ENCODE measurements at places on chromosomes 3 and 15. TPM values are rescaled to one million over a fixed set of nuclear protein-coding genes. Genes with fewer than 3 reads are reported as not detected.

DNA sequence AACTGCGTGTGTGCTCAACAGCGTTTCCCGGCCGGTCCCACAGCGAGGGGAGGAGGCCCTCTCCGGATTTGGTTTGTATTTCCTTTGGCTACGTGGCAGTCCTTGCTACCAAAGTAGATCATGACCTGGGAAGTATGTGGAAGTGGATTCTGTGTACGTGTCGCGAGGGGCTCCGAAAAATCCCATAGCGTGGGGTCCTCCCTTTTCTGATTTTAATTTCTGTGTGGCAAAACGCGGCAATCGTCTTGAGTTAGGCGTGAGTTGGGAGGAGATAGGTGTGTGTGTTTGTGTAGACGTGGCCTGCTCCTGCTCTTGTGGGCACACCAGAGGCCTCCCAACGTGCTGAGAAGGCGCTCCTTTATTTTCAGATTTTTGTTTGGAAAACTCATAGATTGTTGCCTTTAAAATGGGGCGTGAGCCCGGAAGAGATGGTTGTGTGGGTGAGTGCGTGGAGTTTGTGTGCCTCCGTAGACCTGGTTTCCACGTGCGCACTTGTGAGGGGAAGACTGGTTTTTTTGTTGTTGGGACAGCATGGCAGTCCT is 1.2 kb downstream of the TRIM71 start:
- no peak for DNase-seq

- no peak for DNase-seq
These were observed 18.3 kb upstream of the RPL29 start for GRCh38 chr3:52013802-52014598.

DNA sequence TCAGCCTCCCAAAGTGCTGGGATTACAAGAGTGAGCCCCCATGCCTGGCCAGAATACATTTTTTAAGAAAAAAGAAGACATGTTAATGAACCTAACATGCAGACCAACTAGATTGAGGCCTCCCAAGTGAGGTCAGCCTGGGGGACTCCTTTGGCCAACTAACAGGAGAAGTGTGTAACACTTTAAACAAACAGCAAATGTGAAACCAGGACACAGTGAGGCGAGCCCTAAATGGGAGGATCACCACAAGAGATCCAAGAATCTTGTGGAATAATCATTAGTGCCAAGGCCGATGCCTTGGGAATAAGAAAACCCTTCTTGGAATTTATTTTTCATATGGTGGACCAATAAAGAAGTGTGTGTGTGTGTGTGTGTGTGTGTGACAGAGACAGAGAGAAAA is 73.9 kb downstream of the ATP10A start:
- DNase-seq: no peak

DNA sequence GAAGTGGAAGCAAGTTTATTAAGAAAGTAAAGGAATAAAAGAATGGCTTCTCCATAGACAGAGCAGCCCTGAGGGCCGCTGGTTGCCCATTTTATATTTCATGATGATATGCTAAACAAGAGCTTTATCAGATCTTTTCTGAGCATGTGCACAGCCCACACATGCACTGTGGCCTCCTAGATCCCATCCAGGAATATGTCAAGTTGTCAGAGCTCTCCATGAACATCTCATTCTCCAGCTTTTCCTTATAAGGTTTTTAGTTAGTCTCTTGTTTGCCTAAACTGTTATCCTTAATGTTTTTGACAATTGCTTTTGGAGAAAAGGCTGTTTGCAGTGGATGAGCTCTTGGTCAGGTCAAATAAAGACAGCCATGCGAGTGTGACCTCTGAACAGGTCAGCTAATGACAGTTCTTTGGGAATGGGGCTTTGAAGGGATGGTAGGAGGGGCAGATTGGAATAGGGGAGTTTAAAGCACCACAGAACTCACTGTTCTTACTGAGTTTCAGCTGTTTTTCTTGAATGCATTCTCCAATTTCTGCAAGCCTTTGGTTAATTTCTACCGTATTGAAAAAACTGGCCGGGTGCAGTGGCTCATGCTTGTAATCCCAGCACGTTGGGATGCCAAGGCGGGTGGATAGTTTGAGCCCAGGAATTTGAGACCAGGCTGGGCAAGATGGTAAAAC is 69.4 kb upstream of the CRTC3 start:
- DNase-seq: no peak

DNA sequence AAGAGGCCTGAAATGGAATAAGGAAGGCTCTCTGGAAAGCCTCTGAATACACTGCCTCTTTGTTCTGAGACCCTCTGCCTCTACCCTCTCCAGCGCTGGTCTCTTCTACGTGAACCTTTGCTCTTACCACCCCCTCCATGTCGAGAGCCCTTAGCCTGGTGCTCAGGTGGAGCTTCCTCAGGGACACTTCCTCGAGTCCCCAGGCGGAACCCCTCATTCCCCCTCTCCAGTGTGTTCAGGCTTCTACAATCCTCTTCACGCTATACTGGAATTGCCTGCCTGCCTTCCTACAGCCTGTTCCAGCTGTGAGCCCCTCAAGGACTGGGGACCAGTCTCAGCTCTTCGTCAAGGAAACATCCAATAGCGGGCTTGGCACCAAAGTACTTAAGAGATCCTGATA is 7.4 kb downstream of the STIMATE start:
- DNase-seq: no peak

DNA sequence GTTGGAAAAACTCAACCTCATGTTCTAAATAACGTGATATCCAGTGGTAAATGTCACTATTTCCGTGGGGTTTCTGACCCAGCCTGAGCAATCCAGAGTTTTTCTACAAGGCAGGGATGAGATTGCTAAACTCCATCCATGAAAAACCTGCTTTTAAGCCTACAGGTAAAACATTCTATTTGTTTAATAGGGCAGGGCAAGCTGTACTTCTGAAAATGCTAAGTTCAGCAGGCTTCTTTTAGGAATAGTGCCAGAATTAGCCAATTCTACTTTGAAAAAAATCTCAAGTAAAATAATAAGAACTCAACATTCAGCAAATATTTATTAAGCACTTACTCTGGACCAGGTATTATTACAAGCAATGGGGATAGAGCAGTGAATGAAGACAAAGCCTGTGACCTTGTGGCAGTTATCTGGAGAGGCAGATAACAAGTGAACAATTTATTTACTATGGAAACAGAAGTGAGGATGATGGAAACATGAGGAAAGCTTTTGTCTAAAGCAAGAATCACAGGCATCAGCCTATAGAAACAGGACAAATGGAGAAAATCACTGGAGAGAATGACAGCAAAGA is 13.3 kb downstream of the RPSA start:
- no peak for DNase-seq

DNA sequence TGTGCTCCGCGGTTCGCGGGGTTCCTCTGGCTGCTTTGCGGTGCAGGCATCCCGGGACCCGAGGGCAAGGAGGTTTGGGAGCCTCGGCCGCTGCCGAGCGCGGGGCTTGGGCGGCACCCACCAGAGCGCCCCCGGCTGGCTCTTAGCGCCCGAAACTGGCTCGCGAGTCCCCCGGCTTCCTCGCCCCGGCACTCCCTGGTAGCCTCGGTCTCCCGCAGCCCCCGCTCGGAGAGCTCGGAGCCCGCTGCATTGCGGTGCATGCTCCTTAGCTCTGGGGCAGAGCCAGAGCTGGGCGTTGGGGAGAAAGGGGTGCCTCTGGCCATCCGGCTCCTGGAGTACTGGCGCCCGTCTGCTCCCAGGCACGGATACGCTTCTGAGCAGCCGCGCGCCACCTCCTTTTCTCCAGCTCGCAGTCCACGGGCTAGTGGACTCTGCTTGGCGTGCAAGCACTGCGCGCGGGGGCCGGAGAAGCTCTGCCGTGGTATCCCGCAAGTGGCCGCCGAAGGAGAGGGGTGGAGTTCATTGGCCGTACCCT is 753 bp downstream of the EPHB1 start:
- peak; percentile 22 for DNase-seq

- DNase-seq: no peak
These were observed 10.0 kb downstream of the TMEM62 start for GRCh38 chr15:43143203-43143941.

GRCh38 chr15:80530737-80531365 is 126.7 kb downstream of the ARNT2 start:
- DNase-seq: no peak

- DNase-seq: no peak
These were observed 79.2 kb upstream of the ABHD17C start for GRCh38 chr15:80615783-80616391.

GRCh38 chr3:70982284-70982683 is 601.2 kb downstream of the FOXP1 start:
- DNase-seq: no peak

DNA sequence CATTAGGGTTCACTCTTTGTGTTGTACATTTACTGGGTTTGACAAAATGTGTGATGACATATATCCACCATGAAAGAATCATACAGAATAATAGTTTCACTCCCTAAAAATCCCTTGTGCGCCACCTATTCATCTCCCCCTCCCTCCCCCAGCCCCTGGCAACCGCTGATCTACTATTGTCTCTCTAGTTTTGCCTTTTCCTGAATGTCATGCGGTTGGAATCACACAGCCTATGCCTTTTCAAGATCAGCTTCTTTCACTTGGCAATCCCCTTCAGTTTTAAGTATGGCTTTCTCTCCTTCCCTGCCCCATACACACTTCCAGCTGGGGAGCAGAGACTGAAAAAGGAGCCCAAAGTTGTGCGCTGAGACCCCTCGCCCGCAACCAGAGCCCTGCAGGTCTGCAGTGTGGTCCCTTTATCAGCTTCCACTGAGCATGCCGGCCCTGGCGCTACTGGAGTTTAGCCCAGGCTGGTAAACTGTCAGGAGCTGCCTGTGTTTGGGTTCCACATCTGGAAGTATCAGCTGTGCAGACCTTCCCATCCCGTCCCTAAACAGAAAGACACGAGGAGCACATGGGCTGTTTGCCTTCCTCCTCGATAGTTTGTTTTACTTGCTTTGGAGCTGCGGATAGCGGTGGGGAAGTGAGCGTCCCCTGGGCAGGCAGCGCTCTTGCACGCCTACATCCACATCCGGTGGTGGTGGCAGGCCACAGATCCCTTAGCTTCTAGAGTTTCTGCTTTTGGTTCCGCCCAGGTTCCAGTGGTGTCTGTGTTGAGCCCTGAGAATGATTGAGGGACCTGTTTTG is 12.3 kb downstream of the BOC start:
- DNase-seq: peak; percentile 60

- no peak for DNase-seq
These were observed 273.9 kb downstream of the ADAMTSL3 start for GRCh38 chr15:83927704-83928391.

GRCh38 chr15:67096546-67097294 is 31.3 kb downstream of the SMAD3 start:
- no peak for DNase-seq

DNA sequence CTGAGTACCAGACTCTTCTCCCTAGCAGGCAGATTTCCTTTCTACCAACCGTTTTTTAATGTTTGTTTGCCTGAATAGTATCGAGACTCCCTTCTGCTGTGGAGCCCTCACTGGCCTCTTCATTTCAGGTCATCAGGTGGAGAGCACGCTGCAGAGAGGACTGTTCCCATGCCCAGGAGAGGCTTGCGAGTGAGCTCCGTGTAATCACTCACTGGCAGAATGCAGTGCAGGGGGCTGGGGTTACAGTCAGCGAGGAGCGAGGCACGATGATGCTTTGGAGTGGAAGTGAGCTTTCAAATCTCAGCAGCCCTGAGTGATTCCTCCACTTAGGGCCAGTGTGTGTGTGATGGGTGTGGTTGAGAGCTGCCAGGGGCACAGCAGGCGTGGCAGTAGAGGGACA is 385.2 kb downstream of the SHQ1 start:
- no peak for DNase-seq

- DNase-seq: peak; percentile 13
These were observed 1.5 kb downstream of the PTPN9 start for GRCh38 chr15:75577401-75578172.

- DNase-seq: no peak
These were observed 8.4 kb downstream of the GATA2 start for GRCh38 chr3:128484404-128485281.

GRCh38 chr3:67005974-67006373 is 7.9 kb downstream of the KBTBD8 start:
- DNase-seq: no peak

- DNase-seq: no peak
These were observed 553 bp upstream of the SEC22A start for GRCh38 chr3:123201223-123201556.

GRCh38 chr3:120560304-120561250 is 35.6 kb upstream of the NDUFB4 start:
- no peak for DNase-seq

DNA sequence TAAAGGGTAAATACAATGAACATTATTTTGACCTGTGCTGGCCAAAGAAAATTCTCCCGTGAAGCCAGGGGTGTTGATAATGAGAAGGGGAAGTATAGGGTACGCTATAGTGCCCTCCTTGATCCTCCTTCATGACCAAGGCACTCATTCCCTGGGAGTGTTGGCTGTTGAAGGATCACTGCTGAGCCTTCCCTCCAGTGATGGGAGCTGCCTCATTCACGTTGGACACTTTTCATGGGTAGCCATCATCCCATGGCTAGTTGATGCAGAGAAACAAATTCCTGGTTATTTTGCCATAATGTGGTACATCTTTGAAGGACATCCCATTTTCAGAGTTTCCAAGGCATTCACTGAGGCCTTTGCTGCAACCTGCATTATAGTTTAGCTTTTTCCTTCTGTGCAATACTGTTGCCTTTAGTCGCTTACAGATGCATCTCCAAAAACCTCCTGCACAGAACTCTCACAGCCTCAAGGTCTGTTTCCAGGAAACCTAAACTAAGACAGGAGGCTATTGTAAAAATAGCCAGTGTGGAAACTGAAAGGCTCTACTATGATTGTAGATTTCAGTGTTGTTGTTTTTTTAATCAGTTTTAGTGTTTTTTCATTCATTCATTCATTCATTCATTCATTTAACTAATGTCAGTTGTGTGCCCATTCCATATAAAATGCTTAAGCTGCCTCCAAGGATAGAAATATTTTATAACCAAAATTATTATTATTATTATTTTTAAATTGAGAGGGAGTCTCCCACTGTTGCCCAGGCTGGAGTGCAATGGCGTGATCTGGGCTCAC is 40.8 kb downstream of the TGFBR2 start:
- no peak for DNase-seq

The TBCCD1 gene
- 11.4 TPM for total RNA-seq

The MUC13 gene
- total RNA-seq: not detected

The EOMES gene
- 0.25 TPM for total RNA-seq

The UPK1B gene
- total RNA-seq: 0.25 TPM

The ST8SIA2 gene
- not detected for total RNA-seq

The RTP4 gene
- 2.0 TPM for total RNA-seq

The CACNA2D3 gene
- not detected for total RNA-seq

The SLC22A13 gene
- total RNA-seq: 0.21 TPM

The SKOR1 gene
- total RNA-seq: 0.18 TPM

The KBTBD13 gene
- total RNA-seq: not detected

The IFT122 gene
- 22.6 TPM for total RNA-seq

The WDR93 gene
- not detected for total RNA-seq
